ENCODE measurements at places on chromosomes 6 and 20.

DNA sequence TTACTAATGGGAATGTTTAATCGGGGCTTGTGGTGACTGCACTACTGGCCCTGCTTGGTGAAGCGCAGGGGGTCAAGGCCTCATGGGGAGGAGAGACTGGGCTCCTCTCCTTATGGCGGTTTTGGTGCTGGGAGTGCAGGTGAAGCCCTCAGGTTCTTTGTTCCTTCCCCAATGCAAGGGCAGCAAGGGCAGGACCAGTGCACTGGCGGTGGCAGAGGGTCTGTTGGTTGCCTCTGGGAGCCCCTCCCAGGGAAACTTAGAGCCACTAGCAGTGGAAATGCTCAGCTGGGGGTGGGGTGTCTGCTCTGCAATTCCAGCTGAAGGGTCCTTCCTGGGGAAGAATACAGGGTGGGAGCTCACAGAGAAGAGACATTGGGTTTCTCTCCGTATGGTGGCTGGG, 66.5 kb downstream of the KLHL32 start:
- no peak for DNase-seq

DNA sequence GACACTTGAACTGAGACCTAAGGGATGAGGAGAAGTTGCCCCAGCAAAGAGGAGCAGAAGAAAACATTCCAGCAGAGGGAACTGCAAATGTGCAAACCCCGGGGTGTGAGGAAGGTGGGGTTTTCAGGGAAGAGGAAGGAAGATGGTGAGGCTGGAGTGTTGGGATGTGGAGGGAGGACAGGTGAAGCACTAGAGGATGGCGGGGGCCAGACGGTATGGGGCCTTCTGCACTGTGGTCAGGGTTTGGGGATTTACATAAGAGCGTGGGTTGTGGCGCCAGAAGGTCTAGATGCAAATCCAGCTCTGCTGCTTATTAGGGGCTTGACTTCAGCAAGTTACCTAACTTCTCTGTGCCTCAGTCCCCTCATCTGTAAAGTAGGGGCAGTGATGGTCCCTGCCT, 16.0 kb downstream of the DLGAP4 start:
- DNase-seq = no peak

GRCh38 chr6:151842816-151843215, 35.3 kb downstream of the ESR1 start:
- DNase-seq = no peak

DNA sequence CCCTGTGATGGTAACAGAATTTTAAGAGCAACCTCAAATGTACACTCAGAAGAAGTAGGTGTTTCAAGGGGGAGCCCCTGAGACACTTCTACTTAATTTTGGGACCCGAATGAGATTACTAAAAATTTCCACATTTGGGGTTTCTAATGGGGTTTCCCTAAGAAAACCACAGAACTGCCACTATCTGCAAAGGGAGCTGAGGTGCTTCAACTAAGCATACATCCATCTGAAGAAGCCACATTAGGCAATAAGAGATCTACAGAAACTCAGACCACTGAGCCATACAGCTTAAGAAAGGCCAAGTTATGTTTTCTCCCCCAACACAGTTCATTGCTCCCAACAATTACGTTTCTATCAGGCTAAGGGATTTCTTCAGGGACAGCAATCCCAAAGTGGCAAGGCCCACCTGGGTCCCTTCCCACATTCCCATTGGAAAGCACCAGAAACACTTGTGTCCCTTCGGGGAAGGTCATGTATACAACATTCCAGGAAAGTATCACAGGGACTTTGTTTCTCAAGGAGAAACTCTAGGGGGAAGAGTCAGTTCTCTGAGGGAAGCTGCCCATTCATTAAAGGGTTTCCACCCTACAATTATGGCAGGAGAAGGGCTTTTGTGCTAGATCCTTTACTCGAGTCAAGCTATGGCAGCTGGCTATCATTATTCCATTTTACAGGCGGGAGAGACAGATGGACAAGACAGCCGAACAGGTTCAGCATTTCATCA, 5.0 kb downstream of the BCL2L1 start:
- no peak for DNase-seq

GRCh38 chr20:33621717-33622400, 40.3 kb upstream of the C20orf144 start:
- DNase-seq = no peak

DNA sequence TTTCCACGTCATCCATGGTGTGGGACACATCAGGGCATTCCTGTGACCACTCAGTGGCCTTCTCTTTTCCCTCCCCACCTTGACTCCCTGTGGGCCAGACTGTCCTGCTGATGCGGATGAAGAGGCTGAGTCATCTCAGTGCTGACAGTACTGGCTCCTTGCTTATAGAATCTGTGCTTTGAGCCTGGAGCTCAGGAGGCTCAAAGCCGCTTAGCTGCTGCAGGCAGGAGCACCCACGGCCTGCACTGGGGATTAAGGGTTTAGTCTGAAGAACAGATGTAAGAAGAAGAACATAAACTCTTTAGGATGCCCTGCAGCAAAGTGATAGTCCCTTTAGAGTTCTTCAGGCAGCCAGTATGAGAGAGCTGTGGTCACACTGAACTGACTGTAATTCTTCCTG, 642.0 kb upstream of the CHD6 start:
- DNase-seq = no peak

DNA sequence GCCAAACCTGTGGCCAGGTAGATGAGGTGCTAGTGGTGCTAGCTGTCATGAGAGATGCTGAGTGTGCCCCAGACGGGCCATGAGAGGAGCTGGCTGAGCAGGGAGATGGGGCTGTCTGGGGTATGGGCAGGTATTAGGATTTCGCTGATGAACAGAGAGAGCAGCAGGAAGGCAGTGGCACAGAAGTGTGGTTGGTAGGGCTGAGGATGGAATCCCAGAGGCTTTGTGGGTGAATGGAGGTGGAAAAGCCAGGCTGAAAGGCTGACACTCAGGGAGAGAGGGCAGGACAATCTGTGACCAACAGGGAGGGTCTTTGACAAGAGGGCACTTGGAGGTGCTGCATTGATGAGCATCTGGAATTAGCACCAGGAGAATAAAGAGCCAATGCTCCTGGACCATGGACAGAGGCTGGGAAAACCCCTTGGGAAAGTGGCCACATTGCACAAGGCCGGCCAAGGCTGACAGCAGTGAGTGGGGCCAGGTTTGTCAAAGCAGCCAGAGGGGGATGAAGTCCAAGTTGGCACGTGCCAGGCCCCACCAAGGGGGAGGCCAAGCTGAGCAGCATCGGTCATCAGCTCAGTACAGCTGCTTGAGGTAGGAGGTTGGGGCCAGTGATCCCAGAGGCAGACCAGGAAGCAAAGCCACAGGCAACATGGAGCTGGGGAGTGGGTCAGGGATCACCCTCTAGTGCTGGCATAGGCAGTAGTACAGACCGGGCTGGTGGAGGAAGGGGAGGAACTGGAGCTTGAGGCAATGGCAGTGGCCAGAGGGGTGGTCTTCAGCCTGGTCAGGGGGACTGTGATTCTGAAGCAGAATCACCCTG, 19.7 kb upstream of the SGK2 start:
- no peak for DNase-seq

GRCh38 chr6:32816746-32817204, at the start of gene HLA-DOB:
HLA-DOB (minus strand) TSS chr6:32817002; CDS start chr6:32816951, 51 bp downstream.
- no peak for DNase-seq

DNA sequence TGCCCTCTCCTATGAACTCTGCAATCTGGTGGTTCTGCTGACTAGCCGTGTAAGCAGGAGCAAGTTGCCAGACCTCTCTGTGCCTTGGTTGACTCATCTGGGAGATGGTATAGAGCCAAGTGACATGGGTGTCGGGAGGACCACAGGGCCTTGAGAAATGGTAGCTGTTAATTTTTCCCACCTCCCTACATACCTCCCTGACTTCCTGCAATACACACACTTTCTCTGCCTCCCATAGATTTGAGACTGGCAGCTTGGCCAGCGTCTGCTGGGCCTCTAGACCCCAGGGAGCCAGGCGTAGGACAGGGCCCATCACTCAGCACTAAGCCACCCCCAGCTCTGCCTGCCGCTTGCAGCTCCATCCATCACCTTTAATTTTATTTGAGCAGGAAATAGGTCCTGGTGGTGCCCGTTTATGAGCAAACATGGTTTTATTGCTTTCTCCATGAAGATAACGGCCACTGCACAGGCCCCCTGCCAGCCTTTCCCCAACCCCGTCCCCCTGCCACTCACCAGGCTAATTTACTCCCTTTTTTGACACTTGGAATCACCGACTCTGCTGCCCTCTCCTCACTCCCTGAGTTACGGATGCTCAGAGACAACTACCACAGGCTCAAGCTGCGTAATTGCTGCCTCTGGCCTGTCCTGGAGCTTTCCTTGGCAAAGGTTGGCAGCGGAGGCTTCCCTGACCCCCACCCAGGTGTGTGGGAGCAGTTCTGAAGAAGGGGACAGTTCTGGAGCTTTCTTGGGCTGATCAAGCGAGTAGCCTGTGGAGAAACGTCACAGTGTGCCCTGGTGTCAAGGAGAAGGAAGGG, 11.1 kb downstream of the GLP1R start:
- no peak for DNase-seq

DNA sequence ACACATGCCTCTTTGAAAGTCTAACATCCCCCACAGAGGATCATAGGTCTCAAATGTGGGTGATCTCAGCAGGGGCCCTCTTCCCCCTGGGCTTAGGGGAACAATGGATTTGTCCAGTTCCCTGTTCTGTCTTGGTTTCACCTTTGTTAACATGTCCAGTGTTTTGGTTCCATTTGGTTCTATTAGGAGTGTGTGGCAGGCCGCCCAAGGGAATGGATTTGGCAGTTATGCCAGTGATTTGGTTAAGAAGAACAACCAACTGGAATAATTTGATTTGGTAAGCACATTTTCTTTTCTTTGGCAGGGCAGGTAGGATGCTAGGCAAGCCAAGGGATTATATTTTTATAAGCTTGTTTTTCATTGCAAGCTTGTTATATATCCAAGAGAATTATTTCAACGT, 28.5 kb upstream of the ENPP1 start:
- DNase-seq = no peak

DNA sequence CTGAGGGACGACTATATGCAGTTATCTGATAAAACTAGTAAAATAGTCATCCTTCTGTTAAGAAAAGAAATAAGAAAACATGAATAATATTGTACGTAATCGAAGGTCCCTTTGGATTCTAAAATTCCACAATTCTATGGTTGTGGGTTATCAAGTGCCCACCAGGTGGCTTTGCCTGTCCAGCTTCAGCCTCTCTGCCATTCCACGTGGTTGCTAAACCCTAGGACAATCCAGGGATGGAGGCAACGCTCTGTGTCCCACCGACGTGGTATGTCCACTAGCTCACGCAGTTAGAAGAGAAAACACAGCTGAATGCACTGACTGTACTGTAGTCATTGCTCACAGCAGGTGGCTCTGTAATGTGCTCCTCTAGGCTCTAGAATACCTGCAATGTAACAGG, 349.3 kb downstream of the FARS2 start:
- DNase-seq = no peak

DNA sequence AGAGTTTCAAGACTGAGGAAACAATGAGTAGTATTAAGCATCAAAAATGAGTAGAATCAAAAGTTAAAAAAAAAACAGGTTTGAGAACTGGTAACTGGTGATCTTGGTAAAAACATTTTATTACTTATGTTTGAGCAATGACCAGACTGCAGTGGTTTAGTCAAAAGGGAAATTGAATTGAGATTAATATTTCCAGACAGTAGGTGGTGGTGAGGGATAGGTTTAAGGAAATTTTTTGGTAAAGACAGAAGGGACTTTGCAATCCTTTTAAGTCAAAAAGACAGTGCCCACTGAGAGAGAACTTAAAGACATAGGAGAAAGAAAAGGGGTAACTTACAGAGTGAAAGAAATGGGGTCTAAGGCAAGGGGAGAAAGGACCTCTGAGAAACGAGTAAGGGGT, 156.9 kb downstream of the ASCC3 start:
- DNase-seq = no peak

DNA sequence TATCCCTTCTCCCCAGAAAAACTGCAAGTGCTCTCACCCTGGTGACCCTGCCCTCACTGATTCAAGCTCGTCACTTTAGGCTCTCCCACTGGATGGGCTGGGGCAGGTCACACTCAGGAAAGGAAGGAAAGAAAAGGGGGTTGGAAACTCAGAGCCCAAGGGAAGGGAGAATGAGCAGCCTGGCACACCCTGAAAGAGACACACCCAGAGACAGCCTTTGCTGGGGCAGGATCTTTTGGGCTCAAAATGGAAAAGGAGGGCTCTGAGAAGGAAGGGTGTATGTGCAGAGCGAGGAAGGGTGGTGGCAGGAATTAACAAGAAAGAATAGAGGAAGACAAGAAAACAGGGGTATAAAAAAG, 2.5 kb downstream of the PPP1R18 start:
- no peak for DNase-seq

DNA sequence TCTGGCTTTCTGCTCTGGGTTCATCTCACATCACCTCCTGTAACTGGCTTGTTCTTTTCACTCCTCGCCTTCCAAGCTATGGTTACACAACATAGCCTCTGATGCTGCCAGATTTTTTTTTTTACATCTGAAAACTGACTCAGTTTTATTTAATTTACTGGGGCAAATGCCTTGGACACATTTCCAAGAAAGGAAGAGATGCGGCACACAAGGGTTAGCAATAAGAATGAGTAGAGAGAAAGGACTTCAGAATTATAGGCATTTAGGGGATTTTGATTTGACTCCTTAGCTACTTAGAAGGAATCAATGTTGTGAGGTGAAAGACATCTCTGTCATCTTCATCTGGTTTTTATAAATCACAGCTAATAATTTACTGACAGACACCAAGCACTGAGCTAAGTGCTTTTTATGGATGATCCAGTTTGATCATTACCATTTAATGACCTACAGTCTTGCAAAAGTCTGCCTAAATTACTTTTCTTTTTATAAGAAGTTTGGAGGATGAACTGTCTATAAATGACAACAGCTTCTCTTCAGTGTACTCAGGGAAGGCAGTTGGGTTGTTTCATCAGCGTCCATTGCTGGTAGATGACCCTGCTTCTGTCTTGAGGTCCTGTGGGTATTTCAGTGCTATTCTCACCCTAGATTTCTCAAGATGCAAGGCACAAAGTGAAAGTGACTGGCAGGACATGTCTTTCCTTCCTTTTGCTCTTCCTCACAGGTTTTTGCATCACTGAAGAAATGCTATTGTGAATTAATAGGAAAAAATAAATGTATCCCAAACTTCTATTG, 31.1 kb downstream of the LAMA4 start:
- DNase-seq = no peak

GRCh38 chr6:43247114-43247999, 4.1 kb downstream of the TTBK1 start:
- peak; percentile 76 for DNase-seq

DNA sequence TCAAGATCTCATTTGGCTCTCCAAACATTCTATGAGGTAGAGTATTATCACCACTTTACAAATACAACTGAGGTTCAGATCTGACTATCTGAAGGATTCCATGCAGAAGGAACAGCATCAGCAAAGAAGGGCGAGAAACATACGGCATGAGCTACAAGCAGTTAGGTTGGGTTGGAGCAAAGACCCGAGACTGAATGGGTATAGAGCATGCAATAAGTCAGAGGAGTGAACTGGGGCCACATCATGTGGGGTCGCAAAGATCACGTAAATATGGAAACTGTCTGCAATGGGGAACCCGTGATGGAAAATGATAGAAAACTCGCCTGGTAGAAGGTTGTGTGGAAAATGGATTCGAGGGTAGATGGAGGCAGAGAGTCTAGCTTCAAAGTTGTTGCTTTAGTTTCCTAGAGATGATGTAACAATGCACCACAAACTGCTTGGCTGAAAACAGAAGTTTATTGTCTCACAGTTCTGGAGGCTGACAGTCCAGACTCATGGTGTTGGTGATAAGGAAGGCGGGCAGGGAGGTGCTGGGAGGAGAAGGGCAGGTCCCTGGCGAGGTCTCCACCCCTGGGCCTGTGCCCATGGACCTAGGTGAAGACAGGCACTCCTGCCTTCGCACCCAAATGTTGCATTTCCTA, 44.3 kb upstream of the BCLAF1 start:
- no peak for DNase-seq

GRCh38 chr6:73556836-73557235, 36.0 kb upstream of the EEF1A1 start:
- DNase-seq = no peak

GRCh38 chr6:74573613-74574012, 632.2 kb downstream of the COL12A1 start:
- DNase-seq = no peak

Measured in stimulated activated CD4-positive, alpha-beta T cell treated with anti-CD3 and anti-CD28 coated beads, Interleukin-15, amount 100 ng/mL, for 48 hours (primary cell).